Neural crest cell (in vitro differentiated cells): ENCODE measurements at places on chromosomes 7 and 10. TPM values are rescaled to one million over a fixed set of nuclear protein-coding genes. Genes with fewer than 3 reads are reported as not detected.

The ENKUR gene
- 1.7 and 2.0 TPM in 2 replicates for total RNA-seq

DNA sequence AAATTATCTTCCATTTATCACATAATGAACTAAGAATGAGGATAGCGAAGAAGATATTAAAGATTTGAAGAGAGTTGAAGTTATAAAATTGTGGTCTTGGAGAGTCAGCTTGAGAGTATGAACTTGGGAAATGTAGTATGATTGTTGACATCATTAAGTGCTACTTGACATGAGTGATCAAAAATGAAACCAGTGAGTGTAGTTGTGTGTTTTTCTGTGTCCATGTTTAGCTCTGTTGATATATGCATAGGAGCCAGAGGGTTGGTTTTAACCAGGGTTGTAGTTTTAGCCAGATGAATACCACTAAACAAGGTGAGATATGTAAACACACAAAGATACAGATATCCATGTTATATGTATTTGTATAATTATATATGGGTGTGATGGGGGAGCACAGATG, 6.2 kb downstream of the TMEM106B start:
- no peak overlapping the region for H3K4me3 ChIP-seq
- no peak for DNase-seq
- peaks cover 14% of the 10 kb centered on the region for H3K36me3 ChIP-seq
- no peak overlapping the region for H3K27ac ChIP-seq

DNA sequence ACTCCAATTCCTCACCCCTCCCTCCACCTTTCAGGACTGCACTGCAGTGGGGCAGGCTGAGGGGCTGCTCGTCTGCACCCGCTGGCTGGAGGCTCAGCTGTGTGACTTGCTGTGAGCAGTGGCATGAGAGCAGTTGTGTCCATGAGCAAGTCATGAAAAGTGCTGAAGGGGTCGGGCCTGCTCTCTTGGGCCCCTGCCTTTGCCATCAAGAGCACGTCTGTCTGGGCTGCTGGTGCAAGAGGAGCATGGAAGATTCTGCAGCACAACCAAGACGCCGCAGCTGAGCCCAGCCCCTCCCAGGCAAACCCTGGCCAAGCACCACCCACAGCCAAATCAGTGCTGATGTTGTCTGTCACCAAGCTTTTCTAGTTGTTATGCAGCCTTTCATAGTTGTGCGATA, 284.3 kb downstream of the TCERG1L start:
- no peak overlapping the region for H3K27ac ChIP-seq
- no peaks in the 10 kb centered on the region for H3K36me3 ChIP-seq
- H3K4me1 ChIP-seq, result no peaks in the 10 kb centered on the region
- H3K4me3 ChIP-seq, result no peak overlapping the region
- DNase-seq, result no peak

DNA sequence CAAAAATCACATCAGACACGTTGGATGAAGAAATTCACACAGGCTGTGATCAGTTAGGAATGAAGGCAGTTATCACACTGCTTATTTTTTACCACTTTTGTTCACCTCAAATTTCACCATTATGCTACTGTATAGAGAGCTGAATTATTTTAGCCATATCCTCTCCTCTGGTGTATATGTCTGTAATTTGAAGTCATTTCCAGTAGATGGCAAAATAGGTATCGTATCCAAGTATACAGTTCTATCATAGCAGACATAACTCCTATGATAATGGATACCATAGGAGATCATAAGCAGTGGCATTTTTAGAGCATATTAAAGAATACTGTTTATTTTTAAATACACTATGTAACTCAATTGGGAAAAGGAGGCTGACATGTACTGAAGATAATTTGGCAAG, 909.7 kb downstream of the DNAJB9 start:
- DNase-seq, result no peak
- no peaks in the 10 kb centered on the region for H3K27me3 ChIP-seq
- no peaks in the 10 kb centered on the region for H3K4me1 ChIP-seq
- no peak overlapping the region for H3K4me3 ChIP-seq
- no peak overlapping the region for H3K27ac ChIP-seq

The RADIL gene
- total RNA-seq, result 12.2 and 13.8 TPM in 2 replicates

- no peak overlapping the region for H3K4me3 ChIP-seq
- DNase-seq, result no peak
- no peaks in the 10 kb centered on the region for H3K4me1 ChIP-seq
These were observed 429.1 kb downstream of the KIF20B start for GRCh38 chr10:90130321-90131086.

The SFRP5 gene
- not detected in 2 replicates for total RNA-seq

The AKR1D1 gene
- not detected in 2 replicates for total RNA-seq
